ENCODE measurements at places on chromosomes 7 and 10. TPM values are rescaled to one million over a fixed set of nuclear protein-coding genes. Genes with fewer than 3 reads are reported as not detected.

- DNase-seq: no peak
These were observed 96.5 kb downstream of the NRF1 start for GRCh38 chr7:129707910-129708499.

The MEIG1 gene
- not detected for total RNA-seq

DNA sequence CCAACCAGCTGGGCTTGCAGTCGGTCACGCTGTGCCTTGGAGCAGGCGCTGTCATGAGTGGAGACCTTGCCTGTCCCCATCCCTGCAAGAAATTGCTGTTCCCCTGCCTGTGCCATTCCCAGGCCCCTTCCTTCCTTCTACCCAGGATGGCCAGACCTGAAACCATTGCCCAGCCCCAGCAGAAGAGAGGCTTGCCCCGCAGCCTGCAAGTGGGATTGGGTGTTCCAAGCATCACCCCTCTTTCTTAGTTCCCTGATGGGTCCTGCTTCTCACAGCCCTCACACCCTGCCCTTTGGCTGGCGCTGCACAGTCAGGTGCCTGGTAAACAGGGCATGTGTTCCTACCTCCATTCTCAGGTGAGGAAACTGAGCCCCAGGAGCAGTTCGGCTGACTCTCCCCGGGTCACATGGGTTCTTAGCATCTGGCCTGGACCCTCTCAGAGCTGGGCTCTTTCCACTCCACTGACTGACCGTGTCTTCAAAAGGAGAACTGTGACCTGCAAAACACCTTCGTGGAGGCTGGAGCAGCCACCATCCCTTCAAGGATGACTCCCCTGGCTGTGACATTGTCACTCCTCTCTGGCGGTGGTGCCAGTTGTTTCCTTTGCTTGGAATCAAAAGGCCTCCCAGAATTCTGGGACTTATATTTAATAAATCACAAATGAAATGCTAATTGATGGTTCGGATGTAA, 41.9 kb upstream of the PDCD4 start:
- no peak for DNase-seq

DNA sequence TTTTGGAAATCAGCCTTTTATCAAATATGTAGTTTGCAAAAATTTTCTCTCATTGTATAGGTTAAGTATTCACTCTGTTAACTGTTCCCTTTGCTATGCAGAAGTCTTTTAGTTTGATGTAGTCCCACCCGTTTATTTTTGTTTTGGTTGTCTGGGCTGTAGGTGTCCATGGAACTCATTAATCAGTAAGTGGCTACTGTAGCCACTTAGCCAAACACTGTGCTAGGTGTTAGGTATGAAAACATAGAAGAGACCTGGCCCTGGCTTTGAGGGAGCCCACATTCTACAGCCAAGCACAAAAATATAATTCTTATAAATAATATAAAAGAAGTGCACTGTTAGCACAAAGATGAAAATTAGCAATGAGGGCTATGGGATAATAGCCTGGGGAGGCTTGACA, 133.5 kb downstream of the ETV1 start:
- DNase-seq: no peak

GRCh38 chr10:96540240-96540639, 26.5 kb upstream of the TLL2 start:
- DNase-seq: no peak

The OR2A42 gene
- total RNA-seq: not detected

DNA sequence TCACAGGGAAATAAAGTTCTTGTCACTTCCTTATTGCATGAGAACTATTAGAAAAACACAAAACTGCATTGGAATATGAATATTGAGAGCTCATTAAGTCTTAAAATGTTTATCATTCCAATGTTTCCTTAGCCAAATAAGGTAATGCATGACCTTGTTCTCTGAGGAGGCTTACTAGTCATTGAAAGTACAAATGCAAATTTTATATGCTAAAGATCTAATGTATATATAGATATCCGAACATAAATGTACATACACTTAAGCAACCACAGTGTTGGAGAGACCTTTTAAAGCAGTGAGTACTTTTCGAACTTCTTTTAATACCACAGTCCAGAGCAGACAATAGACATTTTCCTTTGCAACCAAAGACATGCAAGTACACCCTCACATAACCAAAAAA, 96.1 kb downstream of the RELN start:
- DNase-seq: no peak

The RELN gene
- total RNA-seq: 8.1 TPM

DNA sequence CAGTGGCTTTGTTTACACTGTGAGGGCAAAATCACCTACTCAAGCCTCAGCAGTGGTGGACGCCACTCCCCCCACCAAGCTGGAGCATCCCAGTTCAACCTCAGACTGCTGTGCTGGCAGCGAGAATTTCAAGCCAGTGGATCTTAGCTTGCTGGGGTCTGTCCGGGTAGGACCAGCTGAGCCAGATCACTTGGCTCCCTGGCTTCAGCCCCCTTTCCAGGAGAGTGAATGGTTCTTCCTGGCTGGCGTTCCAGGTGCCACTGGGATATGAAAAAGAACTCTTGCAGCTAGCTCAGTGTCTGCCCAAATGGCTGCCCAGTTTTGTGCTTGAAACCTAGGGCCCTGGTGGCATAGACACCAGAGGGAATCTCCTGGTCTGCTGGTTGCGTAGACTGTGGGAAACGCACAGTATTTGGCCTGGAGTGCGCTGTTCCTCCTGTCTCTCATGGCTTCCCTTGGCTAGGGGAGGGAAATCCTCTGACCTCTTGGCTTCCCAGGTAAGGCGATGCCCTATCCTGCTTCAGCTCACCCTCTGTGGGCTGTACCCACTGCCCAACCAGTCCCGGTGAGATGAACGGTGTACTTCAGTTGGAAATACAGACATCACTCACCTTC, 398.5 kb downstream of the ATRNL1 start:
- no peak for DNase-seq

GRCh38 chr7:13945670-13946069, 43.8 kb downstream of the ETV1 start:
- DNase-seq: no peak

The TFEC gene
- total RNA-seq: 13.6 TPM

The CDHR1 gene
- 1.3 TPM for total RNA-seq

GRCh38 chr10:48609441-48609840, 4.6 kb upstream of the ARHGAP22 start:
- DNase-seq: no peak

GRCh38 chr7:5700391-5700985, 81.0 kb downstream of the RNF216 start:
- no peak for DNase-seq

- no peak for DNase-seq
These were observed 2.6 kb downstream of the PSMG3 start for GRCh38 chr7:1567049-1567771.

DNA sequence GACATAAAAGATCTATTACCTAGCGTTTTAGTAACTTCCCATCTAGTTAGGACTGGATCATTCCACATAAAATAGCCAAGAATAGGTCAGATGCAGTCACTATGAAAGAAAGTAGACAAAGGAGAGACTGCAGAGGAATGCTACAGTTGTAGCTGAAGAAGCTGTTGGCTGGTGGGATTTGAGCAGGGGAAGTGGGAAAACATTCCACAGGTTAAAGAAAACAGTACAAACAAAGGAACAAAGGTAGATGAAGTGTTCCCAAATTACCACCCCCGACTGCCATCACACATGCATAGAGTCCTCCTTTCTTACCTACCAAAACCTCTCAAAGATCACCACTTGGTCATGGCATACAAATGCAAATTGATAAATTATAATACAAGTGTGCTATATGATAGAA, 41.8 kb downstream of the DLD start:
- no peak for DNase-seq

- no peak for DNase-seq
These were observed 6.8 kb upstream of the NOM1 start for GRCh38 chr7:156942708-156943090.

The UNCX gene
- not detected for total RNA-seq

DNA sequence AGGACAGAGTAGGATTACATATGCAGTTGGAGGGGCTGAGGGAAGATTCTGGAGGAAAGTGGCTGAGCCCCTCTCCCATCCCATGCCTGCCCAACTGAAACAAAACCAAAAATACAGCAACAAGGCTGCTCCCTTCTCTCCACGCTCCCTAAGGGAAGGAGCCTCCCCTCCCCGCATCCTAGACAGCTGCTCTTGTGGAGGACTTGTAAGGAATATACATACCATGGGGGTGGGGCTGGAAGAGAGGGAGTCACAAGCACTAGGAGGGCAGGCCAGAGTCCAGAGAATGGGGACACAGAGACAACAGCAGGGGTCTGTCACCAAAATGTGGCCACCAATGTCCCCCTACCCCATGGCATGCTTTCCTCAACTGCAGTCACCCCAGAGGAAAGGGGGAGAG, 13.2 kb downstream of the LDB1 start:
- no peak for DNase-seq

GRCh38 chr10:42836771-42837468, 54.3 kb downstream of the BMS1 start:
- no peak for DNase-seq

DNA sequence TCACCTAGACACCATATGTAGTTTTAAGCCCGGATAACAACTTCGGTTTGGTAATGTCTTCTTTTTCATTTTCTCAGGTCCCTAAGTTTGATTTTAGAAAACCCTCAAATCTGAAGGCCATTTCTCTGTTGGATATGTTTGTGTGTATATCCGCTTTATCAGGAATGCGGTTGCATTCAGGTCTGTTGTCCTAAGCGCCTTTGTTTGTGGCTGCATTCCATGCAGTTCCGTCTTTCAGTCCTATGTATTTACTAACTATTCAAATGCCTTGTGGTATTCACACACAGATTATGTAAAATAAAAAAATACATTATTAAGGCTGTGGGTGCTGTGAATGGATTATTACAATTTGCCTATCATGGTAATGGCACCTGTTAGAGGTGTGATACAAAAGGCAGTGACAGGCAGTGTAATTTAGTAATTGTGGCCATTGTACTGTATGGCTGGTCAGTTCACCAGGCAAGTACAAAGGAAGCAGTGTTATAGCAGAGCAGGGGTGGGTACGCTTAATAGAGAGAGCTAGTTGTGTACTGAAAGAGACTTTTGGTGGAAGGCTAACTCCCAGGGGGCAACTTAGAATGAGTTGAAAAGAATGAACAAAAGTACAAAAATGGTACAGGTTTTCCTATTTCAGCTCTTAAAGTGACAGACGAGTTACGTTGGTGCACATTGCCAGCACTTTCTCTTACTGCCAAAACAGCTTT, 136.4 kb downstream of the VTI1A start:
- DNase-seq: no peak

- DNase-seq: no peak
These were observed 4.1 kb upstream of the CPA4 start for GRCh38 chr7:130288829-130289228.

The CTAGE15 gene
- not detected for total RNA-seq

DNA sequence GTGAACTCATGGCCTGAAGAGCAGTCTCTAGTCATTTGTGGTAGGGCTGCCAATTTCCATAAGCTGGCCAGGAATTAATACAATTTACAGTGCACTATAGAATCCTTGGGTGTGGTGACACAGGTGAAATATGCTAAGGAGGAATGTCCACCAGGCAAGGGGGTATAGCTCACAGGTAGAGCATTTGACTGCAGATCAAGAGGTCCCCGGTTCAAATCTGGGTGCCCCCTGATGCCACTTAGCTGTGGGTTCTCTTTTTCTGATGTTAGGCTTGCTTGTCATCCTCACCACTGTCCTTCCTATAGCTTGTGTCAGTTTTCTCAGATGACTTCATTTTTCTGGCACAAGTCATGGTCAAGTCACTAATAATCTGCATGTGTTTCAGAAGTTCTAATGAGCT, 108.7 kb downstream of the ZNF467 start:
- DNase-seq: no peak

The WDR91 gene
- total RNA-seq: 3.6 TPM

The OLAH gene
- total RNA-seq: 0.34 TPM

DNA sequence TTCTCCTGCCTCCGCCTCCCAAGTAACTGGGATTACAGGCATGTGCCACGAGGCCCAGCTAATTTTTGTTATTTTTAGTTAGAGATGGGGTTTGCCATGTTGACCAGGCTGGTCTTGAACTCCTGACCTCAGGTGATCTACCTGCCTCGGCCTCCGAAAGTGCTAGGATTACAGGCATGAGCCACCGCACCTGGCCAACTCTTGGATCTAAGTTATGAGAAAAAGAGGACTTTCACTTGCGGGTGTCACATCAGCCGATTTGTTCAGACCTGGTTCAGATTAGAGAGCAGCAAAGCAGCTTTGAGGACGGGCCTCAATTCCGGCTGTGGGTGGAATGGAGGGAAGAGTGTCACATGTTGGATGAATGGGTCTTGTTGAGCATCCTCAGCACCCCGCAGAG, 61.0 kb upstream of the FGFR2 start:
- no peak for DNase-seq

GRCh38 chr10:4154191-4154715, 369.2 kb upstream of the KLF6 start:
- DNase-seq: no peak

DNA sequence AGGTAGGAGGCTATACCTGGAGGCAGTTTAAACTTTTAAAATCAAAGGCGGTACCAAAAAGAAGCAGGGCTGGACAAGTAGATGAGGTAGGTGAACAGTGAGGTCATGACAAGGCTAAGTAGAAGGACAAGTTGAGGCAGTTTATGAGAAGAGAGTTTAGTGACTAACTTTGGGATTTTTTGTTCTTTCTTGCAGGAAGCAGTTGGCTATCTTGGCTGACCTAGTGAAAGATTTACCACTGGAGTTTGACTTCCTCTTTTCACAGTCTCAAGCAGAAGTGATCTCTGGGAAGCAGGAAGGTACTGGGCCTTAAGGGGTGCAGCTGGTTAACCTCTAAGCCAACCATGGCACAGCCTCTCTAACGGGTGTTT, 26.3 kb downstream of the ENTPD7 start:
- DNase-seq: no peak

GRCh38 chr7:141586878-141587277, 35.7 kb downstream of the AGK start:
- DNase-seq: no peak

GRCh38 chr10:90929179-90929578, 8.3 kb upstream of the ANKRD1 start:
- no peak for DNase-seq

- no peak for DNase-seq
These were observed 629.3 kb downstream of the IPMK start for GRCh38 chr10:57638411-57638810.

DNA sequence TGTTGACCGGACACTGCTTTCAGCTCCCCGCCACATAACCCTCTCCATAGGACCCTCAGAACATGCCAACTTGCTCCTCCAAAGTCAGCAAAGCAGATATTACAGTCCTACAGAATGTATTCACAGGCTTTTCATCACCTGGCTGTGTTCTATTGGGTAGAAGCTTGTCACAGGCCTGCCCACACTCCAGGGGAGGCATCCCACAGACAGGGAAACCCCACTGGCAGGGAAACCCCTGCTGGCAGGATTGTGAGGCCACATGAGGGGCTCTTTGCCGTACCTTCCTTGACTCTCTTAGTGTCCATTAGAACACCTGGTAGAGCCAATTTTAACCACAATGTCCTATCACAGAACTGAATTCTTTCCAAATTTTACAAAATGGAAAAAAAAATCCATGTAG, 344.2 kb upstream of the MGMT start:
- no peak for DNase-seq

- no peak for DNase-seq
These were observed 582.2 kb upstream of the ZWINT start for GRCh38 chr10:56943221-56943755.

- no peak for DNase-seq
These were observed 99.7 kb downstream of the TNS3 start for GRCh38 chr7:47482013-47482875.

The ACTL6B gene
- not detected for total RNA-seq

- DNase-seq: no peak
These were observed 77.2 kb downstream of the CDCA7L start for GRCh38 chr7:21868576-21868850.

Measured in glomerular endothelial cell (primary cell).